Stimulated activated CD4-positive, alpha-beta T cell treated with anti-CD3 and anti-CD28 coated beads, Interleukin-4, amount 100 ng/mL, for 24 hours (primary cell): ENCODE measurements at places on chromosomes 3 and 15.

- DNase-seq, result no peak
Observed at GRCh38 chr3:183061391-183062172, 37.7 kb downstream of the MCCC1 start.

- DNase-seq, result no peak
Observed at GRCh38 chr3:106290304-106290997, 421.6 kb upstream of the CBLB start.

GRCh38 chr15:57235873-57236272 lies 140.4 kb upstream of the CGNL1 start:
- DNase-seq, result no peak

- DNase-seq, result no peak
Observed at GRCh38 chr3:158221426-158221825, 111.5 kb downstream of the RSRC1 start.

DNA sequence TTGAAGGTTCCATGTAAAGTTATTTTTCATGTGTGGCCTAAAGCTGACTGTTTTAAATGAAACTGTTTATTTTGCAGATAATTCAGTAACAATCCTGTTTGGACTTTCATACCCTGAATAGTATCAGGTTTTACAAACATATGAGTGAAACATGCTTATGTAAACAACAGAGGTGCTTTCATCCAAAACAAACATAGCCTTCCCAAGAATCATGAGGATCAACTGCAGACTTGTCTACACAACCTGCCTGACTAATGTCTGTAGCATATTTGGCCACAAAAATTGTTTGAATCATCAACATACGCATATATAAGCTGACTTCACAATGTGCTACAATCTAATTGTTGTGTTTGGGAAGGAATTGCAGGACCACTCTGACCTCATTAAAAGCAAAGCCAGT lies 190.4 kb downstream of the DIPK2A start:
- no peak for DNase-seq

GRCh38 chr15:84824260-84825007 lies 7.3 kb downstream of the ALPK3 start:
- no peak for DNase-seq

GRCh38 chr3:66518126-66518525 lies 17.3 kb upstream of the LRIG1 start:
- DNase-seq, result no peak

- DNase-seq, result no peak
Observed at GRCh38 chr3:11769704-11770476, 76.8 kb downstream of the TAMM41 start.

DNA sequence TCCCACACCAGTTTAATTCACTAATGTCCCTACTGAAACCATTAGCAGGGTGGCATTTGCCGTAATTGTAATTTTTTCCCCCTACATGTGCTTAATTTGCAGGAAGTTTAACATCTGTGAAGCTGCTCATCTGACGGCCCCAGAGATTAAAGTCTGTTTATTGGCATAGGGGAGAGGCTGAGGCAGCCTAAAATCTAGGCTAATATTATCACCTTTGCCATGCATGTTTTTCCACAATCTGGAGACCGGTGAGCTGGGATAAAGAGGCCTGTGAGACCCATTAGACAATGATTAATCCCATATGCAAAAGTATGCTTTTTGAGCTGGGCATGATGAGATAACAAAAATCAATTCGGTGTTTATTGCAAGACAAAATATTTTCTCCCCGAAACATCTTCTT lies 561.2 kb upstream of the ALCAM start:
- DNase-seq, result no peak

DNA sequence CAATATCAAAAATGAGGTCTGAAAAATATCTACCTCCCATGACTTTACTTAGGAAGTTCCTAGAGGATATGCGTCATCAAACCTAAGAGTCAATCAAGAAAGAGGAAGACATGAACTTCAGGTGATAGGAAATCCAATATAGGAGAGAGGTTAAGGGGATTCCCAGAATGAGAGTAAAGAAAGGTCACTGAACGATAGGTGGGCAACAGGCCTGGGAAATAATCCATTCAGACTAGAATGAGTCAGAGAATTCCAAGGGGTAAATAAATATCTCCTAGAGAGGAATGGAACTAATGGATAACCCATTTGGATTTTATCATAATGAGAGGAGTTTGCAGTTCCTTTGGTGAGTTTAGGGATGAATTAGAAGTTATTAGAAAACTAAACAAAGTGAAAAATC lies 131.1 kb upstream of the NUDT16 start:
- no peak for DNase-seq

DNA sequence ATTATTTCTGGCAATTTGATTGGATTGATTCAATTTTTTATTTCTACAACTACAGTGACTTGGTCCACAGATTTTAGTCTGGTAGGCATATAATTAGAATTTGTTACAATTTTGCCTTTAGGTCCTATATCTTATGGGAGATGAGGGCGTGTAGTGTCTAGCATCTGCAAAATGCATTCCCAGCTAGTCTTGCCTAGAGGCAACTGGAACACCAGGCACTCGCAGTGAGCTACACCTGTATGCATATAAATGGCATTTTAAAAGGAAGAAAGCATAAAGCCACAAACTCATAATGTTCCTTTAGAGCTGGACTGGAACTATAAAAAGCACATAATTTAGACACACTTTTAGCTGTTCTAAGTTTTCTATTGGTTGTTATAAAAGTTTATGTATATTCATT lies 17.9 kb upstream of the SPPL2A start:
- DNase-seq, result no peak

- no peak for DNase-seq
Observed at GRCh38 chr3:8499181-8499611, 2.4 kb upstream of the LMCD1 start.

DNA sequence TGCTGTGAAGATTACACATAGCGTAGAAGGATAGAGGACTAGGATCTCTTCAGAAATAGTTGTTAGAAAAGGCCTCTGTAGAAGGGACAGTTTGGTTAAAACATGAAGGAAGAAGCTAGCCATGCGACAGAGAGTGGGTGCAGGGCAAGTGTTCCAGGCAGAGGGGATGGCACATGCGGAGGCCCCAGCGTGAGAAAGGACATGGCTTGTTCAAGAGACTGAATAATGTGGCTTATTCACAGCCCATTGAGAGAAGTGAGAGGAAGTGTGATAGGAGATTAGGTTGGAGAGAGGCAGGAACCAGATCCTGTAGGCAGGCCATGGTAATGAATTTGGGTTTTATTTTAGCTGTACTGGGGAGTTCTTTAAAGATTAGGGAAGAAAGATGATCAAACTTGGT lies 56.4 kb downstream of the NEO1 start:
- DNase-seq, result no peak

- no peak for DNase-seq
Observed at GRCh38 chr3:21697707-21698106, 53.3 kb downstream of the ZNF385D start.

- DNase-seq, result peak; percentile 37
Observed at GRCh38 chr3:109563149-109563548, 225.8 kb upstream of the DPPA4 start.

DNA sequence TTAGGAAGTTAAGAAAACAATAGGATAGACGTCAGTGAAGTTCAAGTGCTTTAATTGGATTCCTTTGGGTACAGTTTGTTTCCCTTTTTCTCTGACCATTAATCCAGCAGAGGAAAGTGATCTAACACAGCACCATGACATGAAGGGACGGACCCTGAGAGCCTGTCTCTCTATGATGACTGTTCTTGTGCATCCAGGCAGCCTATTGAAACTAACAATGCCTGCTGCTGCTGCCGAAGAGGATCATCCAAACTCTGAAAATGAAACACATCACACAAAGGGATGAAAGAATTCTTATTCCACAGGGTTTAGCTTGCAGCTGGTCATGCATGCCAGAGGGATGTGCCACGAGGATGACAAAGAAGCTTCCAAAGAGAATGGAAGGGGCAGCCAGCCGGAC lies 75.5 kb downstream of the ZBTB20 start:
- no peak for DNase-seq

- DNase-seq, result no peak
Observed at GRCh38 chr15:40336744-40337122, 4.0 kb downstream of the CCDC9B start.

DNA sequence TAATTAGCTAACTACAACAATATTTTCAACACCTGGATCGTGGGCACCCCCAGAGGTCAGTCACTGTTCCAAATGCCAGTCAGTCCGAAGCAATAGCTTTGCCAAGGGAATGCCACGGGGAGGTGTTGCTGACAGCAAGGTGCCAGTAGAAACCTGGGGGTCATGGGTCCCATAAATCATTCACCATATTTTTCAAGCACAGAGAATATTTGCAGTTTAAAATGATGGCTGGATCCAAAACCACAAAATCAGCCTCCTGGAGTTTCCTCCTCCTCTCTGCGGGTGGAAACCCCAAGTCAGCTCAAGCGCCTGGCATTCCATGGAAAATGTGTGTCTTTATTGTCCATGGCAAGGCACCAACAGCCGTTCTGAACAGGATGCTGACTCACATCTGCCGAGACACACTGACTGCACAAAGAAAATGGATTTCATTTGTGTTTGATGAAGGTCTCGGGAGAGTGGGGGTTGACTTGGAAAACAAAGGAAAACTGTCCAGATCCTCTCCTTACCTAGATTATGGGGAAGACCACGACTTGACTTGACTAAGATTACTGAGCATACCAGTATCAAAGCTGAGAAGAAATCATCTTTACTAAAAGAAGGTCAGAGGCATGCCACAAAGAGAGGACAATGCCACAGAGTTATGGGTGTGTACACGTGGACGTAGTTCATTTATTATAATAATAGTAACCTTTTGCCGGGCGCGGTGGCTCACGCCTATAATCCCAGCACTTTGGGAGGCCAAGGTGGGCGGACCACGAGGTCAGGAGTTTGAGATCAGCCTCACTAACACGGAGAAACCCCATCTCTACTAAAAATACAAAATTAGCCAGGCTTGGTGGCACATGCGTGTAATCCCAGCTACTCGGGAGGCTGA lies 26.4 kb downstream of the ANXA2 start:
- DNase-seq, result peak; percentile 26

- DNase-seq, result no peak
Observed at GRCh38 chr15:98776607-98777281, 128.4 kb downstream of the IGF1R start.

- DNase-seq, result no peak
Observed at GRCh38 chr15:66965201-66965900, 100.1 kb upstream of the SMAD3 start.

DNA sequence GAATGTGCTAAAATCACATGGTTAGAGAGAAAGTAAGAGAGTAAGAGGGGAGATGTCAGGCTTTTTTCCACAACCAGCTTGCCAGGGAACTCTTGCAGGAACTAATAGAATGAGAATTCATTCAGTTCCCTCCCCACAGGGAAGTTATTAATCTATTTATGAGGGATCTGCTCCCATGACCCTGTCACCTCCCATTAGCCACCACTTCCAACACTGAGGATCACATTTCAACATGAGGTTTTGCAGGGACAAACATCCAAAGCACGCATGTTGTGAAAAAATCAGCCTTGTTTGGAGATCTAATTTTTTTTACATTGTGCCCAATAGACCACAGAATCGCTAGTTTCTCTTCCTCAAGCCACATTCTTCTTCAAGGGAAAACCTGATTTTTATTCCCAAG lies 904.0 kb downstream of the TBL1XR1 start:
- no peak for DNase-seq

- no peak for DNase-seq
Observed at GRCh38 chr15:101190092-101190595, 61.7 kb downstream of the CHSY1 start.

- no peak for DNase-seq
Observed at GRCh38 chr15:36544518-36545466, 34.6 kb upstream of the CDIN1 start.

DNA sequence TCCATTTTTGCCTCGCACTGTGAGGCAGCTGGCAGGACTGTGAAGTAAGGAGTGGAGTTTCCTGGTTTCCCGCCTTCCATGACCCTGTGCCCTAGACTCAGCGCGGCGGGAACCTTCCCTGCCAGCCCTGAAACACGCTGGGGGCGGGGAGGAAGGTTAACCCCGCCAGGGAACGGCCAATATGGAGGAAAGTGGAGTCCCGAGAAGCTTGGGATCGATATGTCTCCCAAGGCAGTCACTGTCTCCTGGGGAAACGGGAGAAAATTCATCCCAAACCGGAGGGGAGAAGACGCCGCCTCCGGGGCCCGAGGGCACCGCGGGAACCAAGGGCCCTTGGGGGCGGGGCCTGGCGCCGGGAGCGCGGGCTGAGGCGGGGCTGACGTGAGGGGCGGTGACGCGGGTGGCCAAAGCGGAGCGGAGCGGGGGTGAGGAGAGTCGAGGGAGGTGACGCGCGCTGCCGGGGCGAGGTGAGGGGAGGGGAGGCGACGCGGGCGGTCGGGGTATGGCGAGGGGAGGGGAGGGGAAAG lies at the start of gene HMCES:
Gene HMCES (plus strand): TSS at position 432 of the 527 bp plus-strand sequence. CDS start 863 bp downstream, outside the sequence.
- peak; percentile 93 for DNase-seq

GRCh38 chr15:58746174-58746573 lies 3.3 kb downstream of the ADAM10 start:
- no peak for DNase-seq

DNA sequence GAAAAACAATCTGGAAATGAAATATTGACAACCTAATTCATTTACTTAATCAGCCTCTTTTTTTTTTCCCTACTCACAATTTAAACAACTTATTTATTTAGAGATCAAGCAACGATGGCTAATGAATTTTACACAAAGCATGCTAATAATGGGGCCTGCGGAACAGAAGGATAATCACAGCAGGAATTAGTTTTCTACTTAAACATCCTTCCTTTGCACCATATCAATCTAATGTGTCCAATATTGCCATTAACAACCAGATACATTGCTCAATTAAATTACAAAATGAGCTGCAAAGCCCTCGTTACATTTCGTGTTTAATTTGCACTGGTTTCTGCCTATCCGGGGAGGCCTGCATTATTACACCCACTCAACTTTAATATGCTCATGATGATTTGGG lies 99.2 kb downstream of the RAB11A start:
- DNase-seq, result no peak

- no peak for DNase-seq
Observed at GRCh38 chr3:159819676-159820075, 169.0 kb upstream of the IL12A start.

DNA sequence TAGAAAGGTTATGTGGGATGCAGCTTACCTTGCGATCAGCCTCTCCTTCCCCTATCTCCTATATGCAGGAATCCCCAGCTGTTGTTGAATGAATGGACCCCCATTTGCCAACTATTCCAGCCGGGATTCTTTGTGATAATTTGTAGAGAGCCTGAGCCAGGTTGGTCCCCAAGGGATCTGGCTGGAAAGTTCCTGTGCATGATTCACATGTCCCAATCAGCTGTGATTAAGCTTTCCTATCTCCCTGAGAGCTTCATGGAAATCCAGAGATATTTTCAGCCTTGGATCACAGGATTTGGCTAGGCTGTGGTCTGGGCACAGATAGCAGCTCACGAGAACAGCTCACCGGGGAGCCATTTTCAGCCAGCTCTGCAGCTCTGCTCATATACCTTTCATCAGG lies 76.7 kb downstream of the ARNT2 start:
- no peak for DNase-seq
